Activated T-helper 2 cell treated with anti-CD3 and anti-CD28 coated beads, Interferon-gamma antibody, Interleukin-2, Interleukin-4, amounts not matched to agents 10 μg/mL and 5 μg/mL and 100 μg/mL, durations not matched to agents 14 hours and 24 hours and 36 hours (primary cell): ENCODE measurements at places on chromosomes 16 and 17. TPM values are rescaled to one million over a fixed set of nuclear protein-coding genes. Genes with fewer than 3 reads are reported as not detected.
A peak's percentile ranks its signal among the peaks of the same experiment; 100 is the strongest.

The SLC47A1 gene
- 0.07 and 0.25 TPM in 2 replicates for total RNA-seq

The EVI2B gene
- 13.0 and 13.9 TPM in 2 replicates for total RNA-seq

The ODAD4 gene
- total RNA-seq: 0.50 and 0.85 TPM in 2 replicates

The SPATA22 gene
- total RNA-seq: not detected in 2 replicates

The CORO1A gene
- 843 and 845 TPM in 2 replicates for total RNA-seq

The GFAP gene
- total RNA-seq: 0.34 TPM in 1 of 2 replicates, not detected in the other

The KCNJ2 gene
- 0.11 TPM in 1 of 2 replicates, not detected in the other for total RNA-seq

The SEZ6 gene
- total RNA-seq: not detected in 2 replicates

The CRK gene
- 22.2 and 22.6 TPM in 2 replicates for total RNA-seq

The NEUROD2 gene
- not detected in 2 replicates for total RNA-seq

The PGP gene
- total RNA-seq: 36.1 and 37.7 TPM in 2 replicates

GRCh38 chr16:55502801-55503366 lies 6.0 kb upstream of the LPCAT2 start:
- H3K4me1 ChIP-seq: peaks cover 23% of the 10 kb centered on the region
- no peak for DNase-seq
- no peaks in the 10 kb centered on the region for H3K36me3 ChIP-seq
- no peak overlapping the region for H3K4me3 ChIP-seq
- peaks cover 7% of the 10 kb centered on the region for H3K27me3 ChIP-seq
- no peak overlapping the region for H3K27ac ChIP-seq

- no peaks in the 10 kb centered on the region for H3K27me3 ChIP-seq
- H3K4me3 ChIP-seq: no peak overlapping the region
- DNase-seq: no peak
- no peaks in the 10 kb centered on the region for H3K4me1 ChIP-seq
- no peak overlapping the region for H3K27ac ChIP-seq
- no peaks in the 10 kb centered on the region for H3K36me3 ChIP-seq
Measured at GRCh38 chr16:71217506-71217905, 13.0 kb downstream of the HYDIN start.

GRCh38 chr16:22235839-22236745 lies 30.0 kb downstream of the EEF2K start:
- H3K4me1 ChIP-seq: peaks cover 33% of the 10 kb centered on the region
- H3K4me3 ChIP-seq: no peak overlapping the region
- H3K36me3 ChIP-seq: peaks cover 57% of the 10 kb centered on the region

- H3K36me3 ChIP-seq: no peaks in the 10 kb centered on the region
- no peak for DNase-seq
- no peak overlapping the region for H3K27ac ChIP-seq
- H3K4me1 ChIP-seq: no peaks in the 10 kb centered on the region
- H3K4me3 ChIP-seq: no peak overlapping the region
Measured at GRCh38 chr16:73033271-73033998, 14.5 kb downstream of the ZFHX3 start.

DNA sequence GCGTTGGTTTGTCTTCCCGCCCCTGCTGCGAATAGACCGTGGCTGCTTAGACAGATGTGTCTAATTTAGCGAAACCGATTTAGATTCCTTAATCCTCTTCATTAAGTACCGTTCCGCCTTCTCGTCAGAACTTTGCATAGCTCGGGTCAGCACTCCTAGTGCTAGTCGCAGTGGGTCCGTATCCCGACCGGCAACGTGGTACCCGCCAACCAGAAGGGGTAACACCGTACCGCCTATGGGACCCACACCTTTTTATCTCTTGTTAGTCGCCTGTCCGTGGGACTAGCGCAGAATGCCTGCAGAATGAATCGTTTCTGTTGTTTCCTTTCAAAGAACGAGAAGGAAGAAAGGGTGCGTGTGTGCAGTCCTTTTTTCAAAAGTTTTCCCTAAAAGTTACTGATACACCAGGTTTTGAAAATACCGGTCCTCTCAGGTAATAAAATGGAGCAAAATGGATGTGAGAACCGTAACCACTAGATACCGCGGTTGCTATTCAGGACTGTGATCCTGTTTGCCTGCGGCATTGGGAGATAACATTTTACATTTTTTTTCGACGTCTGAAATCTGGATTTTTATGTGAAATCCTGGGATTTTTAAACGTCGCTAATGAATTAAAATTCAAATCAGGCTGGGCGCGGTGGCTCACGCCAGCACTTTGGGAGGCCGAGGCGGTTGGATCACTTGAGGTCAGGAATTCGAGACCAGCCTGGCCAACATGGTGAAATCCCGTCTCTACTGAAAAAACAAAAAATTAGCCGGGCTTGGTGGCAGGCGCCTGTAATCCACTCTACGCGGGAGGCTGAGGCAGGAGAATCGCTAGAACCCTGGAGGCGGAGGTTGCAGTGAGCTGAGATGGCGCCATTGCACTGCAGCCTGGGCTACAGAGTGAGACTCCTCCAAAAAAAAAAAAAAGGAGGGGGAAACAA lies 998 bp upstream of the SRSF1 start:
- H3K4me1 ChIP-seq: peaks cover 34% of the 10 kb centered on the region
- H3K27me3 ChIP-seq: no peaks in the 10 kb centered on the region
- peak overlapping the region; percentile 94 for H3K4me3 ChIP-seq
- H3K27ac ChIP-seq: peak overlapping the region; percentile 99

DNA sequence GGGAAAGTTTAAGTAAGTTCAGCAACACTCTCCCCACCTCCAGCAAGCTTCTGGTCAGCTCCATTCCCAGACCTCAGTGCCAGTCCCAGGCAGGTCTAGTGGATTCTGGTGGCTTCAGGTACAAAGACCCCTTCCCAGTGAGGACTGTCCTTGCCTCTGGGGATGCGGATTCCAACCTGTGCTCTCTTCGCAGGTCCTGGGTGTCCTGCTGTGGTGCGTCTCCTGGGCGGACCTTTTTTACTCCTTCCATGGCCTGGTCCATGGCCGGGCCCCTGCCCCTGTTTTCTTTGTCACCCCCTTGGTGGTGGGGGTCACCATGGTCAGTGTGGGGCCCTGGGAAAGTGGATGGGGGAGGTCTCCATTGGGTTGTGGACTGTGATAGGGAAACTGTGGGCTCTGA lies 21.8 kb downstream of the ABCC3 start:
- no peaks in the 10 kb centered on the region for H3K36me3 ChIP-seq
- H3K27ac ChIP-seq: no peak overlapping the region
- no peak overlapping the region for H3K4me3 ChIP-seq
- H3K4me1 ChIP-seq: peaks cover 11% of the 10 kb centered on the region
- no peaks in the 10 kb centered on the region for H3K27me3 ChIP-seq

- no peak overlapping the region for H3K27ac ChIP-seq
- no peaks in the 10 kb centered on the region for H3K27me3 ChIP-seq
- H3K4me3 ChIP-seq: no peak overlapping the region
- no peaks in the 10 kb centered on the region for H3K4me1 ChIP-seq
- no peak for DNase-seq
- no peaks in the 10 kb centered on the region for H3K36me3 ChIP-seq
Measured at GRCh38 chr17:72440961-72441360, 320.1 kb downstream of the SOX9 start.

GRCh38 chr16:7805686-7806396 lies 473.2 kb downstream of the RBFOX1 start:
- H3K4me1 ChIP-seq: no peaks in the 10 kb centered on the region
- H3K36me3 ChIP-seq: no peaks in the 10 kb centered on the region
- no peak overlapping the region for H3K27ac ChIP-seq
- DNase-seq: no peak

DNA sequence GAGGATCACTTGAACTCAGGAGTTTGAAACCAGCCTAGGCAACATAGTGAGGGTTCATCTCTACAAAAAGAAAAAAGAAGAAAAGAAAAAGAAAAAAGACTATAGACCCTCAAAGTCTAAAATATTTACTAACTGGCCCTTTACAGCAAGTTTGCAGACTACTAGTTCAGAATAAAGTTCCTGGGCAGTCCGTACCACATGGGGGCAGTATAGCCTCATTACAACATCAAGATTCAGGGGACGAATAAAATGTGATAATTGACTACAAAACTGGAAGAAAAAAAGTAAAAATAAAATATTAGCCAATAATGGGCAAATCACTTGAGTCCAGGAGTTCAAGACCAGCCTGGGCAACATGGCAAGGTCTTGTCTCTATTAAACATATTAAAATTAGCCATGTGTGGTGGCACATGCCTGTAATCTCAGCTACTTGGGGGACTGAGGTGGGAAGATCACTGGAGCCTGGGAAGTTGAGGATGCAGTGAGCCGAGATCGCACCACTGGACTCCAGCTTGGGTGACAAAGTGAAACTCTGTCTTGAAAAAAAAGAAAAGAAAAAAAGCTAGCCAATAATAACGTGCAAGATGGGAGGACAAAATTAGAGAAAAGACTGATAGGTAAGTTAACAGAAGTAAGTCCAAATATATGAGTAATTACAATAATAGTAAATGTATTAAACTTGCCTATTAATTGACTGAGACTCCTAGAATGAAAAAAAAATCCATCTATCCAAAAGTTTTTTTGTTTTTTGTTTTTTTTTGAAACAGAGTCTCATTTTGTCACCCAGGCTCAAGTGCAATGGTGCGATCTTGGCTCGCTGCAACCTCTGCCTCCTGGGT lies 129.4 kb upstream of the SEC14L1 start:
- H3K36me3 ChIP-seq: no peaks in the 10 kb centered on the region
- no peaks in the 10 kb centered on the region for H3K4me1 ChIP-seq
- H3K4me3 ChIP-seq: no peak overlapping the region

DNA sequence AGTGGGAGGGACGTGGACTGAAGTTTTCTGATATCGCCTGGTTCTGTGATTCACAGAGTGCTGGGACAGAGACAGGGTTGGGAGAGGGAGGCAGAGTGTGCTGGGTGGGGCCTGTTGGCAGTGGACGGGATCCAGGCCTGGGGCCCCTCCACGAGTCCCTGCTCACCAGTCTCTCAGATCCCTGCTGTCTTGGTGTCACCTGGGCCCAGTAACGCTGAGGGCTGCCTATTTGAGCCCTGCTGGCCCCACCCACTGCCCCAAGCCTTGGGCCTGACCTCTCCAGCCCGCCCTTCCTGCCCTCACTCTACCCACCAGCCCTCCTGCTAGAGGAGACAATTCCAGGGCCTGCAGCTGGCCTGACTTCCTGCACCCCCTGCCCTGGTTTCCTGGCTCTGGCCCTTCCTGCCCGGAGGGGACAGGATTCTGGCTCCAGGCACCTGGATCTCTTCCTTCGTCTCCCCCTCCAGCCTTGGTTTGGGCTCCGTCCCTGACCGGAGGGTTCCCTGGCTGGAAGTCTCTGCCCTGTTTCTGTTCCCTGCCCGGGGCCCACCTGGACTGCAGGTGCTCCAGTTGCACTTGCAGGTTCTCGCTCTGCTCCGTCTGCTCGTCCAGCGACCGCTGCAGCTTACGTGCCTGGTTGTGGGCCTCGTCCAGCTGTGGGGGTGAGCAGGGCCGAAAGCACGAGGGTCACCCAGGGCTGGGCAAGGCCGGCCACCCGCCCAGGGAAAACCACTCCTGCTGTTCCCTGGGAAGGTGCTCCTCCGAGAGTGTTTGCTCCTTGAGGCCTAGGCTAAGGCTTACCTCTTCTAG lies 21.4 kb downstream of the CCDC102A start:
- no peaks in the 10 kb centered on the region for H3K27me3 ChIP-seq
- DNase-seq: no peak
- H3K4me3 ChIP-seq: no peak overlapping the region
- no peaks in the 10 kb centered on the region for H3K4me1 ChIP-seq
- H3K27ac ChIP-seq: no peak overlapping the region

GRCh38 chr17:80861892-80862291 lies 129.7 kb upstream of the CHMP6 start:
- H3K27ac ChIP-seq: peak overlapping the region; percentile 92
- peaks cover 71% of the 10 kb centered on the region for H3K4me1 ChIP-seq

DNA sequence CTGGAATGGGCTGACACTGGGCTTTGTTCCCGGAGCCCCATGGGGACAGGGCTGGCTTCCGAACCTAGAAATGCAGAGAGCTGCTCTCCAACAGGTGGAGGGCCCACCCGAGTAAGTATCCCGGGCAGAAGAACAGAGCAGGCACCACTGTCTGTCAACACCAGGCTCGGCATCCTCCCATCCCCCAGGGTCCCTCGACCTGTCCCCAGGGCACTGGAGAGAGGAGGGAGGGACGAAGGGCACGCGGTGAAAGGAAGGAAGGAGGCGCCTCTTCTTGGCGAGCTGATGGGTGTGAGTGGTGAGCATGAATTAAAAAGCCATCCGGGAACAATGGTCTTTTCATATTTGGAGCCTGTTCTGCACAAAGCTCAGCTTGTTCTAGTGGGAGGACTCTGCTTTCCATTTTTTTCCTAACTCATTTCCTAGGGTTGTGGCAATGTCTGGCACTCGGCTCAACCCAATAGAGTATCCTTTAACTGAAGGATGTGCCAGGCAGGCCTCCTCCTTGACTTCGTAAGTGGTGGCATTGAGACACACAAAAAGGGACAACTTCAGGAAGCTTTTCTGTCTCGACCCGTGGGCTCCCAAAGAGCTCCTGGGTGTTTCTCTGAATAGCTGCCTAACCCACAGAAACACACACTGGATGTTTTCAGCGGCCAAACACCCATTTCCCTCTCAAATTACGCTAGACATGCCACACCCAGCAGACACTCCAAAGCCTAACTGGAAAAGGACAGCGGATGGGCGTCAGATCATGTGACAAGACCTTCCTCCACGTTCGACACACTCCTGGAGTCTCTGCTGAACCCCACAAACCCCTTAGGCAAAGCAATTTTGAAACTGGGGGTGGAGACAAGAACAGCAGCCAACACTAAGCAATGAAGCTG lies 47.7 kb downstream of the ZFHX3 start:
- H3K36me3 ChIP-seq: no peaks in the 10 kb centered on the region
- no peaks in the 10 kb centered on the region for H3K27me3 ChIP-seq
- no peak for DNase-seq
- H3K4me3 ChIP-seq: no peak overlapping the region

GRCh38 chr17:16954521-16954920 lies 17.4 kb downstream of the TNFRSF13B start:
- peaks cover 26% of the 10 kb centered on the region for H3K27me3 ChIP-seq
- no peak overlapping the region for H3K4me3 ChIP-seq
- H3K27ac ChIP-seq: no peak overlapping the region
- H3K36me3 ChIP-seq: no peaks in the 10 kb centered on the region
- DNase-seq: no peak

- no peaks in the 10 kb centered on the region for H3K27me3 ChIP-seq
- no peak overlapping the region for H3K4me3 ChIP-seq
- H3K27ac ChIP-seq: no peak overlapping the region
- no peak for DNase-seq
- no peaks in the 10 kb centered on the region for H3K4me1 ChIP-seq
- no peaks in the 10 kb centered on the region for H3K36me3 ChIP-seq
Measured at GRCh38 chr17:10768750-10769251, 35.1 kb downstream of the TMEM238L start.
